ENCODE measurements at places on chromosomes 3 and 15. TPM values are rescaled to one million over a fixed set of nuclear protein-coding genes. Genes with fewer than 3 reads are reported as not detected.

CLRN1 gene
- not detected for polyA plus RNA-seq

SLC41A3 gene
- polyA plus RNA-seq, result 57.1 TPM

PRR20G gene
- not detected for polyA plus RNA-seq

CFAP100 gene
- polyA plus RNA-seq, result not detected

ISG20 gene
- polyA plus RNA-seq, result 9.1 TPM

DNA sequence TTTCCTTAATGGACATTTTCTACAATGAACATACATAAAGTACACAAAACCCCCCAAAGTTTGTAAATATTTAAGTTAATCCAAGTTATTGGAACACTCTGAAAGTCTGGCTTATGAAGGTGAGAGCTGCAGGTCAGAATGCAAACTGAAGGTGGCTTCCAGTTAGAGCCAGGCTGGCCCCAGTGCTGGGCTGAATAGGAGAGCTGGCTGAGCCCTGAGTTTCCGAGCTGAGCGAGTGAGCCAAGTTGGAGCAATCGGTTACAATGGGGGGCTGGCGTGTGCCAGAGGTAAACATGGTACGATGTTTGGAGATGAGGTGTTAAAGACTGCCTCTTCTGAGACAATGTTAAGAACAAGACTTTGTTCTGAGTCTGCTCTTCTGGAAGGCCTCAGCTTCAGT, 230.8 kb upstream of the MCTP2 start:
- DNase-seq, result no peak

- DNase-seq, result no peak
Observed at GRCh38 chr3:186108106-186108940, 566 bp downstream of the ETV5 start.

GRCh38 chr3:54714035-54714434, 213.8 kb downstream of the LRTM1 start:
- DNase-seq, result no peak

GRCh38 chr3:139655909-139656595, 21.7 kb downstream of the NMNAT3 start:
- no peak for DNase-seq

DNA sequence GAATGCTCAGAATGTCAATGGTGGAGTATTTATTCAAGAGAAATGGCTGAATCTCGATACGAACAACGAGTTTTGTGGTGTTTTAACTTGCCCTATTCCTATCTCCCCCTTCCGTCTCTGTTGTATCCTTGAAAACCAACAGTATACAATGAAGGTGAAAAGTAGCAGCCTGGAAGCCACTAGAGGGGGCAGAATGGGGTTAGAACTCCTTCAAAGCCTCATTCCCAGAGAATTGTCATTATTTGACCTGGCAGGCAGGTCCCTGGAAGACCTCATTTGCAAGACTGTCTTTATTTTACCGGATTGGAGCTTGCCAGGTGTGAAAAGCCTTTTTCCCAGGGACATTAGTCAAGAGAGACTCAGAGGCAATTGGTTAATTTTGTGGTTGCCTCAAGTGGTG, 139.4 kb downstream of the LRRC28 start:
- DNase-seq, result no peak

DNA sequence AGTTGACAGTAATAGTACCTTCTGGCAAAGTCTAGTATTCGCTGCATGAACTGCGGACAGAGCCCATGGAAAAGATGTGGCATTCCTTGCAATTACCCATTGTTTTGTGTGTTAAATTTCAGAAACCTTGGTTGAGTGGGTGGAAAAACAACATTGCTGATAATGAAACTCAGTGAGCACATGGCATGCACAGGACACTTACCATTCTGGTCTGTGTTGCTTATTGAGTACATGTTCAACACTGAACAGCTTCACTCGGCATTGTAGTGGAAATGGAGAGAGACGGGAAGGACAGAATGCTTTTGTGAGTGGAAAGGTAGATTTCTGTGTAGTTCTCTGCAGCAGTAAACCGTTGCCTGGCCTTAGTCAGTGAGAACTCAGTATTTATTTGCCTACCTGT, 165.3 kb downstream of the FNDC3B start:
- no peak for DNase-seq

DNA sequence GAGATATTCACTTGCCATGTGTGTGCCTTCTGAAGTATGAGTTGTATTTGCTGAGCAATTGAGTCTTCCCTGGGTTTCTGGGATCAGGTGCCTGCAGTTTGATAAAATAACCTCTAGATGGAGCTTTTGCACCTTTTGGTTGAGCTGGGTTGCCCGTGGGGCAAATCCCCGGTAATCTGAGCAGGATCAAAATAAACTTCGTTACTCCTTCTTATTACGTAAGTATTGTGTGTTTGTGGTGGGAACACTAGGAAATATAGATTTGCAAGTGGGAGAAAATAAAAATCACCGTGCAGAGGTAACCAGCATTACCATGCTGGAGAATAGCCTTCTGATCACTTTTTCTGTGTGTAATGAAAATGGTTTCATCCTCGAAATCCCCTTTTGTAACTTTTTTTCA, 277.4 kb upstream of the NR2E3 start:
- DNase-seq, result no peak

GRCh38 chr3:75781079-75781745, 4.1 kb downstream of the ZNF717 start:
- no peak for DNase-seq

- no peak for DNase-seq
Observed at GRCh38 chr3:56787784-56788256, 13.9 kb downstream of the ARHGEF3 start.

GRCh38 chr3:37210230-37210629, 35.8 kb upstream of the LRRFIP2 start:
- DNase-seq, result no peak

DNA sequence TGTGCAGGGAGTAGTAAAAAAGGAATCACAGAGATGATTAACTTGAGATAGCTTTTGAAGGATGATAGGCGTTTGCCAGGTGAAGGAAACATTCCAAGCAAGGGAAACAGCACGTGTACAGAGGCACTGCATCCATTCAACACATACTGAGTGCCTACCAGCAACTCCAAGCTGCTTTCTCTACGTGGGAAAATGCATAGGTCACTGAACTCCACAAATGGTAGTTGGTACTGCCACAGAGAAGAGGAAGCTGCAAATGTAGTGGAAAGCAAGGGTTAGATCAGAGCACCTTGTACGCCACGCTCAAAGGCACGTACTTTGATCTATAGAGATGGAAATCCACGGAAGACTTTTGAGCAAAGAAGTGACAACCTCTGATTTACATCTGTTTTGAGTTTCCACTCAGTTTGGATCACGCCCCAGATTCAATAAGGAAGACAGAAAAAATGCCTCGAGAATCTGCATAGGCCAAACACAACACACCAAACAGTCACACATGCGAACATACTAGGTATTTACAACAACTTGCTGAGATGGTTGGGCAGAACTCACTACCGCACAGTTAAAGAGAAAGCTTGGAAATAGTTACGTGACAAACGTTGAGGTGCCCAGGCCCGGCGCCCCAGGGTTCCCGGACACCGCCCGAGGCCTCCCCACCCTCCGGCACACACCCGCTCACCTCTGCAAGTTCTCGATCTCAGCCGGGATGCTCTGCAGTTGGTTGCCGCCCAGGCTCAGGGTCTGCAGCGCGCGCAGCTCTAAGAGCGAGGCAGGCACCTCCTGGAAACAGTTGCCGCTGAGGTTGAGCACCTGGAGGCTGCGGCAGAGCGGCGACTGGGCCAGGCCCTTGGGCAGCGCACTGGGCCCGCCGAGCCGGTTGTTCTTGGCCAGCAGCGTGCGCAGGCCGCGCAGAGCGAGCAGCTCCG, 826 bp downstream of the LRRC58 start:
- no peak for DNase-seq

DNA sequence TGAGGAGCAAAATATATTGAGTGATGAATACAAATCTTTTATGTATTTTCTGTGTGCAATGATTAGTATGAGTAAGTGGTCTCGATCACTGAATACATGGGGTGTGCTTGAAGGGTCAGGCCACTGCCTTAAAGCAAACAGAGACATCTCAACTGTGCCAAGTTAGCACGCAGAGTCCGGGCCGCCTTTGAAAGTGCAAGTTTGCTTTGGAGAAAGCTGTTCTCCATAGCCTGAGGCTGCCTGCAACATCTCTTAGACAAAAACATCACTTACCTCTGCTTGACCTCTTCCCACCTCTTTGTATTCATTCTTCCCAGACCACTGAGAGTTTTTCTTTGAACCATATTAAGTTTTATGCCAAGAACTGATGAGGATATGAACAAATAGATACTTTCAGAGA, 267.0 kb downstream of the ZBTB20 start:
- no peak for DNase-seq

DNA sequence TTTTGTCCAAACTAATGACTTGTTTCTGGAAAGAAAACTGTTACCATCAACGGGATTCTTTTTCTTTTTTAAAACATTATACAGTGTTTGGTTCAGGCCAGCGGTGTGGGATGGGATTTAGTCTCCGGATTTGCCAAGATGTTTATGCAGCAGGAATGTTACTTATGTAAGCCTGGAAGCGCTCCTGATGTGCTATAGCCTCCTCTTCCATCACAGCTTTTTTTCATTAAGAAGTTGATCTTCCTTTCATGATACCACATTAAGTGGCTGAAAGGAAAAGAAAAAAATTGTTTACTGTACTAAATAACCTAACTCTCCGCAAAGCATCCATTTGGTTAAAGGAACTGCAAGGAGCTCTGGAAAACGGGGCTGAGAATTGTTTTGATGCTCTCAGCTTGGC, 120.5 kb upstream of the ALDH1A3 start:
- no peak for DNase-seq

- no peak for DNase-seq
Observed at GRCh38 chr3:178507507-178508442, 28.5 kb upstream of the KCNMB2 start.

DNA sequence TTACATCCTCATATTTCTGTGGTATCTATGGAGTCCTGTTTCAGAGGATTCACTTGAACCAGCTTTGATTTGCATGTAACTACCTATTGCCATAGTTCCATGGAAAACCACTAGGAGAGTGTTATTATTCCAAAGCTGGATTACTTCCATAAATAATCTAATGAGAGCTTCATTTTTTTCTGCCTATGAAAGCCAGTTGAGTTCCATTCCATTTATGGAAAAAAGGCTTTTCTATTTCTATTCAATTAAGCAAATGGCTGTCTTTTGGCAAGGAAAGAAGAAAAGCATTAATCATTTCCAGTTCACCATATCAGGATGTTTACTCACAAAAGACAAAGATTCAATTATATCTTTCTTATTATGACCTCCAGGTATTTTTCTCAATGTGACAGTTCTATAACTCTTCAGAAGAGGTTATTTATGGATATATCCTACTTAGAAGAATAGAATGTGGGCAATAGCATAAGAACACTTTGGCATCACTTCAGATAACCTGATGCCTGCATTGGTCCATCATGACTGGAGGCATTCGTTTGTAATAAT, 259.9 kb upstream of the ZPLD1 start:
- DNase-seq, result no peak

DNA sequence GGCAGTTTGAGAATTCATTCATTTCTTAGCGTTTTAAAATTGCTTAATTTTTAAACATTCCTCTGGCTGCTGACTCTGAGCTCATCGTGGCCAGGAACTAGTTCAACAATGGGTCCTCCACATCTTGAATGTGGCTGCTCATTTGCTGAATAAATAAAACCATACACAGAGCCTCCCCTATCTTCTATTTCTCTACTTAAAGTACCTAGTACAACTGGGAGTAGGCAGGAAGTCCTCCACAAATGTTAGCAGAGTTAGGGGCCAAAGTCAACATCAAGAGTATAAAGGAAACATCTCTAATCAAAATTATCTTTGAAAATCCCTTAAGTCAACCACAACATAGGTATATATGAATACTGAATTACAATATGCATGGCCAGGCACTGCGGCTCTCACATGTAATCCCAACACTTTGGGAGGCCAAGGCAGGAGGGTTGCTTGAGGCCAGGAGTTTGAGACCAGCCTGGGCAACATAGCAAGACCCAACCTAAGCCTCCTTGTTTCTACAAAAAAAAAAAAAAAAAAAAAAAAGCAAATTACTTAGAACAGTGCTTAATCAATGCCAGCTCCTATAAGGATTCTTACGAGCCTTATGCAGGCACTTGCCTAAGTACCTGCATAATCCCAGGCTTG, 57.5 kb upstream of the LMOD3 start:
- DNase-seq, result no peak

DNA sequence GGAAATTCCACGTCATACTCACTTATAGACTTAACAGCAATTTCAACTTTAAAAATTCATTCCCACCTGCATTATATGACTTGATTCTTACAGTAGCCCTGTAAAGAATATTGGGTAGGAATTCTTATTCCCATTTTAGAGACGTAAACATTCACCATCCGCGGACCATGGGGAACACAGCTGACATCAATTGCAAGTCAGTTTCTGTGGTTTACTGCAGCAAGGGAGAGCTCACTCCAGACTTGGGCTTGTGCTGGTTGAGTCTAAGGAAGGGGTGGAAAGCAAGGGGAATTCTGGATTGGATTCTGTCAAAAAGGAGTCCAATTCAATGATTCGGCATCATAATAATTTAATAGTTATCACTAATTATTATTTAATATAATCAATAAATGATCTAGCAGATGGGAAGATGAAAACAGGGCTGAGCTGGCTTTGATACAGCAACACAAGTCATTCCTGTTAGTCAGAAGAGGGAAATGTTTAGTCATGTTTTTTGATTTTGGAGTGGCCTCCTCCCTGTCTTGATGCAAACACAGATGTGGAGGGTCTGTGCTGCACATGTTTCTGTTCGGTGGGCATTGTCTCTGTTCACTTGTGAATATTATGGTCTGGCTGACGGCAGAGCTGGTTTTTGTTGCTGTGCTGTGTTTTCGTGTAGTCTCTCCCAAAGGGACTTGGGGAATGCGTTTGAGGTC, 9.7 kb downstream of the LIPC start:
- DNase-seq, result no peak

DNA sequence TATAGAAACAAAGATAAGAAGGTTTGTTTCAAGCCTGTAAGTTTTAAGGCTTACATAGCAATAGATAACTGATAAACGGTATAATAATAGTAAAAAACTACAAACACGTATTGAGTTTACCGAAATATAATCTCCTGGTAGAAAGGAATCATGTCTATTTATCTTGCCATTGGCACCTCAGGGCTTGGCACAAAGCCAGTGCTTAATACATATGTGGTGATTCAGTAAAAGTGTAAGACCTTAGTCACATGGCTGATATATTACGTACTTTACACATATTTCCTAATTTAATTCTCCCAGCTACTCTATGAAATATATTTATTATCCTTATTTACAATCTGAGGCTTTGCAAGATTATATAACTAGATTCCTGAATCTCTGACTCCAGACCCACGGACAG, 32.0 kb upstream of the SLCO3A1 start:
- DNase-seq, result no peak

DNA sequence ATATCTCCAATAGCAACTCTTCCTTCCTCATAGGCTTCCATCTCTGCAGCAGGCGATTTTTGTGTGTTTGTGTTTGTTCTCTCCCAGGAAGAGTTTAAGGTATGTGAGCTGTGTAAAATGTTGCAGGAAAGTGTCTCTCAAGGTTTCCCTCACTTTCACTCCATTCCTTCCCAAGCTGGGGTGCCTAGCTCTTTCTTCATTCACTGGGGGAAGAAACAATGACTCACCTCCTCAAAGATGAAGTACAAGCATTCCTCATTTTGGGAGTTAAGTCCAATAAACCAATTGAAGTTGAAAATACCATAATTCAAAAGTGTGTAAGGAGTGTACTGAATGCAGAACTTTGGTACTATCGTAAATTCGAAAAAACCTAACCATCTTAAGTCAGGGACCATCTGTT, 422.7 kb upstream of the CFAP20DC start:
- no peak for DNase-seq

GRCh38 chr15:25106209-25106608, 151.4 kb downstream of the SNRPN start:
- no peak for DNase-seq

- no peak for DNase-seq
Observed at GRCh38 chr3:20904671-20905070, 718.7 kb upstream of the SGO1 start.

Measured in urinary bladder (tissue), 4 donors.